Naive B cell (primary cell): ENCODE measurements at places on chromosomes 7 and 10. TPM values are rescaled to one million over a fixed set of nuclear protein-coding genes. Genes with fewer than 3 reads are reported as not detected.

DNA sequence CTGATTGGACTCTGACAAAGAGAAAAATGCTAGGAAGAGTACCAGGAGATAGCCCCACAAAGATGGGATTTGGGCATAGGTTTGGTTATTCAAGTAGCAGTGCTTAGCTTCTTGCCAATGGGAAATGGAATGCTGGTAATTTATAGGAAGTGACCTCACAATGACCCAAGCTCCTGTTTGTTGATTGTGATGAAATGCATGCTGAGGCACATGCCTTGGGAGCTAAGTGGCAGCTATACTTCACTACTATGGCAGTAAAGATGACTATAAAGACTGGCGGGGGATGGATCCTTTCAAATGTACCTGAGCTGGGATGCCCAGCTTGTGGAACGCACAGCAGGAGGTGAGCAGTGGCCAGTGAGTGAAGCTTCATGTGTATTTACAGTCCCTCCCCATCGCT lies 153.8 kb downstream of the ZNF22 start:
- DNase-seq = no peak
- H3K4me1 ChIP-seq = no peaks in the 10 kb centered on the region
- peaks cover 12% of the 10 kb centered on the region for H3K27me3 ChIP-seq
- H3K4me3 ChIP-seq = no peak overlapping the region
- H3K36me3 ChIP-seq = no peaks in the 10 kb centered on the region

DNA sequence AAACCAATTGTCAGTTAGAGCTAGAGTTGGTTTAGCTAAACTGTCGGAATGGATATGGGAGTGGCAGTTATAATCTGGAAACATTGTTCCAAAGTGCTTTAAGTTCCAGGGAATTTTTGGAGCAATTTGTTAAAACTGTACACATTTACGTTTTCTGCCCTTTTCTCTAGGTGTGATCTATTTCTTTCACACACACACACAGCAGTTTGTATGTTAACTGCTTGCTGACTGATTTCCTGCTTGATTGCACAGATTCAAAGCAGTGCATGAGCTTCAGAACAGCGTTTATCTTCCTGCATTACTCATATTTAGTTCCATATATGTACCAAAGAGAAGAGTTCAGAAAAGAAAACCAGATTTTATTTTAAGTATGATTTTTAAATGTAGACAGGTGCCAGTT lies 57.9 kb downstream of the MGMT start:
- H3K27ac ChIP-seq = no peak overlapping the region
- no peak overlapping the region for H3K4me3 ChIP-seq
- H3K27me3 ChIP-seq = no peaks in the 10 kb centered on the region
- DNase-seq = no peak
- H3K36me3 ChIP-seq = peaks cover 19% of the 10 kb centered on the region

DNA sequence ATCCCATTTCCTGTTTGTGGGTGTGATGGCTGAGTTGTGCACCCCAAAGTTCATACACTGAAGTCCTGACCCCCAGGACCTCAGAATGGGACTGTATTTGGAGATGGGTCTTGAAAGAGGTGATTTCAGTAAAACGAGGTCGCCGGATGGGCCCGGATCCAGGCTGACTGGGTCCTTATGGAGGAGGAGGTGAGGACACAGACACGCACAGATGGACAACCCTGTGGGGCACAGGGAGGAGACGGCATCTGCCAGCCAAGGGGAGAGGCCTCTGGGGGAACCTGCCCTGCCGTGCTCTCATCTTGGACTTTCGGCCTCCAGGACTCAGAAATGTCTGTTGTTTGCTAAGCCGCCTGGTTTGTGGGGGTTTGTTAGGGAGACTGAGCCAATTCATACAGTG lies 61.1 kb downstream of the PTPRN2 start:
- no peak overlapping the region for H3K4me3 ChIP-seq
- H3K36me3 ChIP-seq = no peaks in the 10 kb centered on the region
- H3K27ac ChIP-seq = no peak overlapping the region
- no peaks in the 10 kb centered on the region for H3K27me3 ChIP-seq

DNA sequence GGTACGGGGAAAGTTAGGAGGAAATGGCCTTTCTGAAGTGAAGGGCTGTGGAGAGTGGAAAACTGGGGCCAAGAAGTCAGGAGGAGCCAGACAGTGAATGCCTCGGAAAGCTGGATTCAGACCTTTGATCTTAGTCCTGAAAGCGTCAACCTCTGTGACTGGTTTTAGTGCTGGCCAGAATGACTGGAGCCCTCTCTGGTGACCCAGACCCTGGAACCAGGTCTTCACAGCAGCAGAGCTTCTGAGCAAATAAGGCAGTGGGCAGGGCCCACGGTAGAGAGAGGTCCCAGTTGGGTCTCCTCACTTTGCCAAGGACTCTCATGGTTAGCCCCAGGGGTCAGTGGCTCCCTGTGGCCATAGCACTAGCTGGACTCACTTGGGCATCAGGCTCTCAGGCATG lies 157.7 kb upstream of the EEPD1 start:
- H3K36me3 ChIP-seq = no peaks in the 10 kb centered on the region
- H3K4me1 ChIP-seq = no peaks in the 10 kb centered on the region
- H3K27ac ChIP-seq = no peak overlapping the region
- peak overlapping the region; percentile 42 for H3K4me3 ChIP-seq
- no peaks in the 10 kb centered on the region for H3K27me3 ChIP-seq

- no peaks in the 10 kb centered on the region for H3K4me1 ChIP-seq
- DNase-seq = no peak
- no peak overlapping the region for H3K4me3 ChIP-seq
- no peak overlapping the region for H3K27ac ChIP-seq
Measured at GRCh38 chr7:55005241-55005851, 13.5 kb upstream of the EGFR start.

- H3K36me3 ChIP-seq = no peaks in the 10 kb centered on the region
- DNase-seq = no peak
- peaks cover 3% of the 10 kb centered on the region for H3K27me3 ChIP-seq
- no peaks in the 10 kb centered on the region for H3K4me1 ChIP-seq
- H3K4me3 ChIP-seq = no peak overlapping the region
Measured at GRCh38 chr7:138154661-138155060, 78.4 kb downstream of the AKR1D1 start.

DNA sequence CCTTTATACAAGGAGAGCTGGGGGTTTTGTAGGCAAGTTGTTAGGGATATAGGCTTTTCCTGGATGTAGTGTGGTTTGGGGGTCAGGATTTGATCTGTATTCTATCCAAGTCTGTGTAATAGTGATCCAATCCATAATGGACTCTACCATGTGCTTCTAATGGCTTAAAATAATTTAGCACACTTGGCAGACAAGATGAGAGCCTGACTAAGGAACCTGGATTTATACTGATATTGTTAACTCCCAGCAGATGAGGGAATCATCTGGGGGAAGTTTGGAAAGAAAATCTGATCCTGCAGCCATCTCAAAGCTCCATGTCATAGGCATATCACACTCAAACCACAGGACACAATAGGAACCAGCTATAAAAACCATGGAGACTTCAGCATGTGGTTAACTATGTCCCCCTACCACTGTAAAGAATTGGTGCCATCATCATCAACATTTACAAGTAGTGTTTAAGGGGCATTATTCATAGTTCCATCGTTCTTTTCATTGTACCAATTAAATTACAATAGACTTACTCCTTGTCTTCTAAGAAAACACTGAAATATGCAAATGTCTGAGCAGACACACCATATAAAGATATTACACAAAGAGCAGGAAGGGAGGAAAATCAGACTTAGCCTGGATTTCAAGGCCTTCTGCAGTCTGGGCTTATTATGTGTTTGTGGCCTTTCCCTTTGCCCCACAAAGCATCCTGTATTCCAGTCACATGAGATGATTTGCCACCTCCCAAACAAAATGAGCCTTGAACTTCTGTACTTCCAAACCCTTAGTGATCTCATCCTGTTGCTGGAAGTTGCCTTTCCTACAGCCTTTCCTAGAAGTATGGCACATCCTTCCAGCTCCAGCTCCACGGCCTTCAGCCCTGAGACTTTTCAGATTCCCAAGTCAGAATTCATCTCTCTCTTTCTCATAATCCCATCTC lies 22.5 kb upstream of the HPS1 start:
- H3K36me3 ChIP-seq = no peaks in the 10 kb centered on the region
- DNase-seq = no peak
- peaks cover 9% of the 10 kb centered on the region for H3K4me1 ChIP-seq
- peak overlapping the region; percentile 90 for H3K4me3 ChIP-seq

GRCh38 chr7:152025077-152025936 lies at the start of gene GALNT11:
TSS of gene GALNT11 (plus strand) at chr7:152025674. CDS start at chr7:152094228, 68,554 bp downstream.
- no peaks in the 10 kb centered on the region for H3K27me3 ChIP-seq
- H3K4me1 ChIP-seq = peaks cover 28% of the 10 kb centered on the region
- H3K36me3 ChIP-seq = no peaks in the 10 kb centered on the region
- H3K4me3 ChIP-seq = peak within 1 kb of the TSS; percentile 90

GRCh38 chr7:108002726-108003598 lies at the start of gene LAMB1:
TSS of gene LAMB1 (minus strand) at chr7:108003161. CDS start at chr7:108002885, 276 bp downstream.
- H3K36me3 ChIP-seq = peaks cover 7% of the 10 kb centered on the region
- no peak within 1 kb of the TSS for H3K27ac ChIP-seq
- H3K27me3 ChIP-seq = peaks cover 60% of the 10 kb centered on the region

- H3K36me3 ChIP-seq = no peaks in the 10 kb centered on the region
- peaks cover 11% of the 10 kb centered on the region for H3K27me3 ChIP-seq
- DNase-seq = no peak
- no peak overlapping the region for H3K4me3 ChIP-seq
- H3K27ac ChIP-seq = no peak overlapping the region
- H3K4me1 ChIP-seq = no peaks in the 10 kb centered on the region
Measured at GRCh38 chr10:131271195-131271880, 40.2 kb downstream of the TCERG1L start.

GRCh38 chr10:133276435-133277201 lies at the start of gene ADAM8:
TSS of gene ADAM8 (minus strand) at chr10:133276868. CDS start at chr10:133276817, 51 bp downstream.
- no peaks in the 10 kb centered on the region for H3K27me3 ChIP-seq
- H3K27ac ChIP-seq = peak within 1 kb of the TSS; percentile 98
- DNase-seq = peak; percentile 77
- H3K4me1 ChIP-seq = peaks cover 30% of the 10 kb centered on the region

- H3K27ac ChIP-seq = peak overlapping the region; percentile 35
- H3K36me3 ChIP-seq = no peaks in the 10 kb centered on the region
- H3K4me3 ChIP-seq = no peak overlapping the region
- DNase-seq = no peak
- H3K4me1 ChIP-seq = peaks cover 5% of the 10 kb centered on the region
Measured at GRCh38 chr10:28505359-28505959, 27.5 kb upstream of the WAC start.

GRCh38 chr10:92068900-92069299 lies 145.3 kb downstream of the BTAF1 start:
- no peak overlapping the region for H3K27ac ChIP-seq
- H3K27me3 ChIP-seq = no peaks in the 10 kb centered on the region
- no peak overlapping the region for H3K4me3 ChIP-seq
- DNase-seq = no peak

GRCh38 chr7:81484261-81484660 lies 285.6 kb downstream of the HGF start:
- H3K4me1 ChIP-seq = no peaks in the 10 kb centered on the region
- no peaks in the 10 kb centered on the region for H3K36me3 ChIP-seq
- no peak for DNase-seq
- peaks cover 11% of the 10 kb centered on the region for H3K27me3 ChIP-seq
- no peak overlapping the region for H3K4me3 ChIP-seq

DNA sequence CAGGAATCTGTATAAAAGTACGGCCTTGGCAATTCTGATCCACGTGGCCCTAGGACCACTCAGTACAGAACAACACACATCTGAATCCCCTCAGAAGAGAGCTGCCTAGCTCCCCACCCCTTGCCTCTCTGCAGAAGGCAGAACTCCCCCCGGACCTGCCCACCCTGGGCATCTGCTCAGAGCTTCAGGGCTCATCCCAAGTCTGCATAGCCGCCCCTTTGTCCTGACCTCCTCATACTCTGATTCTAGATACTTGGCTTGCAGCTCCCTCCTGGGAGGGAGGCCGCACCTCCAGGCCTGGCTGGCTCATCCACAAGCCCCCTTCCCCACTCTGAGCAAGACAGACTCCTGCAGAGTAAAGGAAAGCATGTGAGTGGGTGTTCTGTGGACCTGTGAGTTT lies 49.6 kb downstream of the GRID1 start:
- no peaks in the 10 kb centered on the region for H3K36me3 ChIP-seq
- no peak overlapping the region for H3K4me3 ChIP-seq
- peaks cover 35% of the 10 kb centered on the region for H3K27me3 ChIP-seq
- H3K4me1 ChIP-seq = no peaks in the 10 kb centered on the region
- DNase-seq = no peak

- no peaks in the 10 kb centered on the region for H3K36me3 ChIP-seq
- DNase-seq = no peak
- no peaks in the 10 kb centered on the region for H3K27me3 ChIP-seq
- H3K4me1 ChIP-seq = no peaks in the 10 kb centered on the region
- no peak overlapping the region for H3K4me3 ChIP-seq
- no peak overlapping the region for H3K27ac ChIP-seq
Measured at GRCh38 chr7:157561816-157562410, 225.1 kb downstream of the DNAJB6 start.

DNA sequence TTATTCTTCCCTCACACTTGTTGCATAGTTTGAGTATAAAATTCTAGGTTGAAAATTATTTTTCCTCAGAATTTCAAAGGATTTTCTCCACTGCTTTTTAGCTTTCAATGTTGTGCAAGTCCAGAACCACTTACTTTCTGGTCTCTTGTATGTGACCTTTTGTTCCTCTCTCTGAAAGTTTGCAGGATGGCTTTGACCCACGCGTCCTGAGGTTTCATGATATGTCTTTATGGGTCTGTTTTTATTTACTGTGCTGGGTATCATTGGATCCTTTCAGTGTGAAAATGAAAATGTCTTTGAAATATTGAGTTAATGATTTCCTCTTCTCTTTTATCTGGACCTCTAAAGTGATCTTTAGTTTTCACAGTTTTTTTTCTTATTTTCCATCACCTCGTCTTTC lies 38.5 kb downstream of the C1GALT1 start:
- no peak for DNase-seq
- peaks cover 53% of the 10 kb centered on the region for H3K4me1 ChIP-seq
- H3K27ac ChIP-seq = no peak overlapping the region
- H3K4me3 ChIP-seq = no peak overlapping the region

- no peak for DNase-seq
- no peak overlapping the region for H3K27ac ChIP-seq
- H3K36me3 ChIP-seq = no peaks in the 10 kb centered on the region
- H3K4me1 ChIP-seq = no peaks in the 10 kb centered on the region
Measured at GRCh38 chr7:22895140-22895827, 72.6 kb upstream of the TOMM7 start.

GRCh38 chr7:125877246-125877645 lies 947.6 kb upstream of the POT1 start:
- H3K27ac ChIP-seq = no peak overlapping the region
- DNase-seq = no peak
- H3K4me1 ChIP-seq = no peaks in the 10 kb centered on the region
- no peaks in the 10 kb centered on the region for H3K36me3 ChIP-seq
- no peak overlapping the region for H3K4me3 ChIP-seq

DNA sequence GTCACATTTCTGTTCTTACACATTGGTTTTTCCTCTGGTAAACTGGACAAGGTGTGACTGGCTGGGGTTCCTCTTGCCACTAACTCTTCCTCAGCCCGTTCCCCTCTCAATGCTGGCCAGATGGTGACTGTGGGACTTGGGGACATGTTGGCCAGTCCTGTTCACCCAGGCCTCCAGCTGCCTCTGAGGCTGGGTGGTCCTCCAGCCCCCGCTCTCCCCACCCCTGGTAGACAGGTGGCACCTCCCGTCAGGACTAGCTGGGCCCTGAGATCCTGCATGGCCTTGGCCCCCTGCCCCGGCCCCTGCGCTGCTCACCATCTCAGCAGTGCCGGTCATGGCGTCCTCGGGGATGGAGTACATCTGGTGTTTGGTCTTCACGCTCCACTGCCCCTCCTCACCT lies 10.8 kb upstream of the MYL7 start:
- H3K27ac ChIP-seq = no peak overlapping the region
- no peak overlapping the region for H3K4me3 ChIP-seq
- no peaks in the 10 kb centered on the region for H3K4me1 ChIP-seq

Gene GNAT3
- not detected for polyA plus RNA-seq

Gene HABP2
- not detected for polyA plus RNA-seq

Gene FZD8
- not detected for polyA plus RNA-seq

Gene MUC12
- polyA plus RNA-seq = not detected

Gene SEMA3A
- not detected for polyA plus RNA-seq

Gene SKIDA1
- not detected for polyA plus RNA-seq

Gene OIT3
- polyA plus RNA-seq = not detected

Gene AQP1
- not detected for polyA plus RNA-seq

Gene NKX2-3
- not detected for polyA plus RNA-seq

Gene KCNH2
- polyA plus RNA-seq = not detected
